AG20443 (cell line): ENCODE measurements at places on chromosomes 6 and 20.
A peak's percentile ranks its signal among the peaks of the same experiment; 100 is the strongest.

GRCh38 chr6:9984607-9985006, 430.3 kb downstream of the TFAP2A start:
- DNase-seq = no peak

GRCh38 chr20:2521369-2522305, 12.9 kb upstream of the ZNF343 start:
- DNase-seq = peak; percentile 62

GRCh38 chr20:17651129-17651759, 30.8 kb downstream of the RRBP1 start:
- peak; percentile 74 for DNase-seq

DNA sequence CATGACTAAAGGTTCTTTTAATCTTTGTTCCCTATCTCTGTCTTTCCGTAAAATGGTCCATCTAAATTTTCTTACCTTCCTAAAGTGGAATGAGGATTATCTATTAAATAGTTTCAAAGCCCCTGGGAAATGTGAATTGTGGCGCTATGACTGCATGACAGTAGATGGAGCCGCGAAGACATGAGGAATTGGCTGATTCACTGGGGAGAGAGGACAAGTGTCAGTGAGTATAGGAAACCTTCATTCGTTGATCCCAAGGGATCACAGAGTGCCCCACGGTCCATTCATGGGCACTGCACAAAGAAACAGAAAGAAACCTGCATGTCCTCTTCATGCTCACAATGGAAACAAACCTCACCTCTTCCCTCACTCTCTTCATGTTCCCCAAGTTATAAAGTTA, 479.3 kb upstream of the BTBD3 start:
- DNase-seq = no peak

DNA sequence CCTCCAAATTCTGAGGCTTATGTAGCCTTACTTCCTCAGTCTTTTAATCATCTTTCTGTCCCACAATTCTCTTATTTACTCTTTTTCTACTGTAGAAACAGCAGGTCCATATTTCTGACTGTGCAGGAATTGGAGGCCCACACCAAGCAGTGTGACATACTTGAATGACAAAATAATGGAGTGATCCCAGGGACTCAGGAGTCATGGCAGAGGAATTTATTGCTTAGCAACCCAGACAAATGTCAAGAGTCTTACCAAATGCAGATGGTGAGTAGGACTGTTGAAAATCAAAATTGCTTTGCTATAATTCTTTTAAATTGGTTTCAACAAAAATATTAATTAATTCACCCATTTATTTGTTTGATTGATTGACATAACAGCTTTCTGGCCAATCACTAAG, 59.9 kb downstream of the HTR1B start:
- peak; percentile 28 for DNase-seq

- no peak for DNase-seq
These were observed 20.6 kb downstream of the SLC17A9 start for GRCh38 chr20:62972845-62973745.

DNA sequence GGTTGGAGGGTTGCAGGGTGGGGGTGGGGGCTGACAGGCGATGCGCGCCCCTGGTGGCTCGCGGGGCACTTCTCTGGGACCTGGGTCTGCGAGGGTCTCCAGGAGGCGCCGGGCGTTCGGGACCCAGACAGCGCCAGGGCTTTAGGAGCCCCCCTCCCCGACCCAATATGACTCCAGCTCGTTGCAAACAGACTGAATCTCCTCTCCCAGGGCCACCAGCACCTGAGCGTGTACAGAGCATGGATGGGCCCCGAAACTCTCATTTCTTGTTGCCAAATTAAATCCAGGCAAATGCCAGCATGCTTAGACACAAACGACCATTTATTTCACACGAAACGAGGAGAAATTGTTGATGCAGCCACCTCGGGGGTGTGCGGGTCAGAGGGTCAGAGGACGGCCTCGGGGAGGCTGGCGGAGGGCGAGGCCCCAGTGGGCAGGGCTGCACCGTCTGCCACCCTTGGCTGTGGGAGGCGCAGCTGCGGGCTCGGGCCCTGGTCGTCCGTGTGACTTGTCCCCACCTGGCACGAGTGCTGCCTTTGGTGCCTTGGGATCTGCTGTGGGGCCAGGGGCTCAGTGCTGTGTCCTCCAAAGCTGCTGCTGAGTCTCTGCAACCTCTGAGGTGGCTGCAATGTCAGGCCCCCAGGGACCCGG, 20.9 kb upstream of the GATA5 start:
- no peak for DNase-seq

GRCh38 chr6:107644513-107644912, 154.6 kb downstream of the SOBP start:
- DNase-seq = no peak
